Astrocyte (in vitro differentiated cells and primary cell): ENCODE measurements at places on chromosomes 1 and 21. TPM values are rescaled to one million over a fixed set of nuclear protein-coding genes. Genes with fewer than 3 reads are reported as not detected.

The ANKRD65 gene
- total RNA-seq, result 0.64 TPM in 1 of 2 replicates, not detected in the other

The DBT gene
- 14.2 and 14.7 TPM in 2 replicates for total RNA-seq

The DNM3 gene
- 4.7 and 6.5 TPM in 2 replicates for total RNA-seq

The TAL1 gene
- total RNA-seq, result 0.14 and 0.17 TPM in 2 replicates

The ZBED6 gene
- total RNA-seq, result 34.1 and 36.2 TPM in 2 replicates

The FNBP1L gene
- total RNA-seq, result 49.7 and 57.8 TPM in 2 replicates

The WNT3A gene
- not detected in 2 replicates for total RNA-seq

The SSU72 gene
- 143 and 145 TPM in 2 replicates for total RNA-seq

The HES5 gene
- 0.22 TPM in 1 of 2 replicates, not detected in the other for total RNA-seq

The DMBX1 gene
- 0.07 and 0.29 TPM in 2 replicates for total RNA-seq

The ZBTB40 gene
- total RNA-seq, result 13.4 and 15.3 TPM in 2 replicates

The MACO1 gene
- 31.8 and 37.4 TPM in 2 replicates for total RNA-seq

The AQP10 gene
- 0.17 TPM in 1 of 2 replicates, not detected in the other for total RNA-seq

The C2CD4D gene
- 0.16 and 0.22 TPM in 2 replicates for total RNA-seq

The TNFRSF8 gene
- 0.16 and 0.22 TPM in 2 replicates for total RNA-seq

The PGBD5 gene
- total RNA-seq, result 14.7 and 22.4 TPM in 2 replicates

The C21orf58 gene
- 3.1 and 3.2 TPM in 2 replicates for total RNA-seq

The KCNJ9 gene
- total RNA-seq, result not detected in 2 replicates

The CFAP107 gene
- total RNA-seq, result not detected in 2 replicates

The S100A7 gene
- total RNA-seq, result not detected in 2 replicates

The KCNE1 gene
- total RNA-seq, result 0.43 and 0.73 TPM in 2 replicates

The LEMD1 gene
- 2.5 and 3.1 TPM in 2 replicates for total RNA-seq

The PM20D1 gene
- total RNA-seq, result not detected in 2 replicates

The VWA5B1 gene
- not detected in 2 replicates for total RNA-seq

The ERI3 gene
- total RNA-seq, result 58.3 and 60.5 TPM in 2 replicates

The TRIM58 gene
- 20.6 and 31.0 TPM in 2 replicates for total RNA-seq

The SLAMF1 gene
- not detected in 2 replicates for total RNA-seq

The CHI3L2 gene
- total RNA-seq, result 0.65 TPM in 1 of 2 replicates, not detected in the other

The USH2A gene
- total RNA-seq, result 0.02 TPM in 2 replicates

The OR14A16 gene
- total RNA-seq, result not detected in 2 replicates

The WLS gene
- 171 and 187 TPM in 2 replicates for total RNA-seq

The C1orf21 gene
- 11.1 and 15.1 TPM in 2 replicates for total RNA-seq

The CYP4X1 gene
- 0.24 TPM in 1 of 2 replicates, not detected in the other for total RNA-seq

The DEPDC1 gene
- total RNA-seq, result 2.0 and 2.6 TPM in 2 replicates

The KRTAP19-2 gene
- total RNA-seq, result not detected in 2 replicates

The RPE65 gene
- total RNA-seq, result 0.27 and 0.91 TPM in 2 replicates

The MEX3A gene
- total RNA-seq, result 32.9 and 37.6 TPM in 2 replicates

The S100A3 gene
- 12.8 and 14.6 TPM in 2 replicates for total RNA-seq

The GJA4 gene
- not detected in 2 replicates for total RNA-seq

The TMEM240 gene
- total RNA-seq, result 7.0 and 9.0 TPM in 2 replicates

The S100A16 gene
- total RNA-seq, result 48.8 and 54.4 TPM in 2 replicates

The CSMD2 gene
- total RNA-seq, result 11.1 and 13.6 TPM in 2 replicates

The CRP gene
- total RNA-seq, result not detected in 2 replicates

The RNU1-4 gene
- 1,356 and 1,553 TPM in 2 replicates for total RNA-seq

The FLG gene
- total RNA-seq, result 2.8 and 4.4 TPM in 2 replicates

The SYT2 gene
- total RNA-seq, result 0.14 and 0.27 TPM in 2 replicates

The NLRP3 gene
- total RNA-seq, result 0.09 and 0.12 TPM in 2 replicates

The OR2T35 gene
- total RNA-seq, result not detected in 2 replicates

The TMEM125 gene
- total RNA-seq, result 0.36 and 0.64 TPM in 2 replicates
